Fibroblast of skin of left biceps (primary cell): ENCODE measurements at places on chromosomes 5 and 9.

DNA sequence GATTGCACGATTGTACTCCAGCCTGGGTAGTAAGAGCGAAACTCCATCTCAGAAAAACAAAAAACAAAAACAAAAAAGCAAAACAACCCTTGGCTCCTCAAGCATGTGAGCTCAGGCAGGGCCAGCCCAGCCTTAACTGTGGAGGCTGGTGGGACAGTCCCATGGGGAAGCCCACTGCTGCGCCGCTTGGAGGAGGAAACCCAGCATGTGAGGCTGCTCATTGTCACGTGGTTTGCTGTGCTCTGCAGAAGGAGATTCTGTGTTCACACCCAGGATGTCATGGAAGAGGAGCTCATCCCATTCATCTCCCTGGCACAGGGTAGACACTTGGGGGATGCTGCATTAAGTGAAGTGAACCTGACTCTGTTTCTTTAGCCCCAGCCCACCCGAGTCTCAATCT lies 4.0 kb downstream of the ZBED3 start:
- no peak for DNase-seq

DNA sequence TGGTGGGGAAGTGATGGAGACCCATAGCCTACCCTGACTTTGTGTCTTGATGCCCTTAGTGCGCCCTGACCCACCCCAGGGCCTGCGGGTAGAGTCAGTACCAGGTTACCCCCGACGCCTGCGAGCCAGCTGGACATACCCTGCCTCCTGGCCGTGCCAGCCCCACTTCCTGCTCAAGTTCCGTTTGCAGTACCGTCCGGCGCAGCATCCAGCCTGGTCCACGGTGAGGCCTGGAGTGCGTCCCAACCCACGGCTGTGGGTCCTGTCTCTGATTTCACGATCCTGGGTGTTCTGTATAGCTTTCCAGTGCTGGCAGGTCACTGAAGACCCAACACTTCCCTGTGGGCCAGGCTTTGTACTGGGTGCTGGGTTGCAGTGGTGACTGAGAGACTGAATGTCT lies 4.0 kb downstream of the CCL27 start:
- no peak for DNase-seq

DNA sequence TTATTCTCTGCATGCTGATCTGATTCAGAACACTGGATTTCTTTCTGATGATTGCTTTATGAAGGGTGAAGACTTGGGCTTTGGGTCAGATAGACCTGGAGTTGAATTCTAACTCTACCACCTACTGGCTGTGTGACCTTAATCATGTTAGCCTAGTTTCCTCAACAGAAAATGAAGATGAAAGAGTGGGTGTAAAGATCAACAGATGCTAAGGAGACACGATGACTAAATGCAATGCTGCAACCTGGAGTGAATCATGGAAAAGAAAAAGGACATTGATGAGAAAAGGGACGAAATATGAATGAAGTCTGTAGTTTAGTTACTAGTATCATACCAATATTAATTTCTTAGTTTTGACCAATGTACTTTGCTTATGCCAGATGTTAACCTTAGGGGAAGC lies 27.8 kb upstream of the DENND1A start:
- no peak for DNase-seq

- no peak for DNase-seq
Observed at GRCh38 chr5:7000310-7000709, 287.1 kb downstream of the TENT4A start.

- no peak for DNase-seq
Observed at GRCh38 chr9:32782476-32783167, 718 bp upstream of the TMEM215 start.

DNA sequence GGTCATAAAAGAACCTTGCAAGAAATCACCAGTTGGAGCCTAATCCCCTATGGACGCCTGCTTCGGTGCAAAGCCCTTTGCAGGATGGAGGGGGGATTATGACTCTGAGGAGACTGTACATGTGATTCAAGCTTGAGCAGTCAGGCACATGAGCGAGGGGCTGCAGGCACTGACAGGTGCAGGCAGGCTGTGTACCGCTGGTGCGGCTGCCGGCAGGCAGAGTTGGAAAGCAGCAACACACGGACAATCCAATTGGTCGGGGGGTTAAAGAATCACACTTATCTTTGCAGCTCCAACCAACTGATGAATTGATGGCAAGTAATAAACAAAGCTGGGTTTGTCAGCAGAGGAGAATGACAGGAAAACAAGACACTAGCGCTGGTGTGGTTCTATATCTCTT lies 5.7 kb downstream of the WHRN start:
- no peak for DNase-seq

- no peak for DNase-seq
Observed at GRCh38 chr5:168612996-168613395, 33.8 kb upstream of the PANK3 start.

- no peak for DNase-seq
Observed at GRCh38 chr9:132456241-132456640, 46.2 kb downstream of the CFAP77 start.

- no peak for DNase-seq
Observed at GRCh38 chr5:96093340-96093739, 131.7 kb upstream of the ELL2 start.

GRCh38 chr5:128770907-128771306 lies 194.4 kb upstream of the SLC27A6 start:
- no peak for DNase-seq
